ENCODE measurements at places on chromosomes 12 and 14.

DNA sequence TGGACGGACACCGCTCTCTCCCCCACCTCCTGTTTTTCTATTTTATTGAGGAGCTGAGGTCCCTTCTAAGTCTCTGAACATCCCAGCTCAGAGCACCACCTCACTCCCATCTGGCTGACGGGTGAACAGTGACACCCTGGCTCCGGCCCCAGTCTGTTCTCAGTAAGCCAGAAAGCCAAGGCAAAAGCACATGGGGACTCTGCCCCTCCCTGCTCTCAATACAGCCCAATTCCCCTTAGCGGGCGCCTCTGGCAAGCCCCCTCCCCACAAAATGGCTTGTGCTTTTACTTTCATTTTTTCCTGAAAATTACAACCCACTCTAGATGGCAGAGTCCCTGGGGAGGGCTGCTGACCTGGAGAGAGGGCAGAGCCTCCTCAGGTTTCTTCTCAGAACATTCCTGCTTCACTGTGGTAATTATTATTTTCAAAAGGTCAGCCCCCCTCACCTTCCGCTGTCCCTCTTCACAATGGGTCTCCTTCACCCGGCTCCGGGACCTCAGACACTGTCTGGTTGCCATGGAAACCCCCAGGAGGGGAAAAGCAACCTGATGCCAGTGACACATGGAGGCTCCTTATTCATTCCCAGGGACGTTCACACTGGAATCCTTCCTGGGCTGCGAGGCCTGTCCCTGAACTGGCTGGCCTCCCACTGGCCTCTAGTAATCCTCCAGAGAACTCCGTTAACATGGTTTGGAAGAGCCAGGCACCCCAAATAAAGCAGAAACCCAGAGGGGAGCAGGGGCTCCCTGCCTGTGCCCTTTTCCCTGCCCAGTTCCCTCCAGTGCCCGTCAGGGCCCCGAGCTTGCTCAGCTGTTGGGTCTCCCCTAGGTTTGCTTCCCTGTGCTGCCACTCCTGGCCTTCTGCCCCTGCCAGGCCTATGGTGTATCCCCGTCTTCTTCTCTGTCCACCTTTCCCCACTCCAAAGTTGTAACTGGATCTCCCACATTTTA lies 15.9 kb downstream of the COL2A1 start:
- no peak for ATAC-seq

DNA sequence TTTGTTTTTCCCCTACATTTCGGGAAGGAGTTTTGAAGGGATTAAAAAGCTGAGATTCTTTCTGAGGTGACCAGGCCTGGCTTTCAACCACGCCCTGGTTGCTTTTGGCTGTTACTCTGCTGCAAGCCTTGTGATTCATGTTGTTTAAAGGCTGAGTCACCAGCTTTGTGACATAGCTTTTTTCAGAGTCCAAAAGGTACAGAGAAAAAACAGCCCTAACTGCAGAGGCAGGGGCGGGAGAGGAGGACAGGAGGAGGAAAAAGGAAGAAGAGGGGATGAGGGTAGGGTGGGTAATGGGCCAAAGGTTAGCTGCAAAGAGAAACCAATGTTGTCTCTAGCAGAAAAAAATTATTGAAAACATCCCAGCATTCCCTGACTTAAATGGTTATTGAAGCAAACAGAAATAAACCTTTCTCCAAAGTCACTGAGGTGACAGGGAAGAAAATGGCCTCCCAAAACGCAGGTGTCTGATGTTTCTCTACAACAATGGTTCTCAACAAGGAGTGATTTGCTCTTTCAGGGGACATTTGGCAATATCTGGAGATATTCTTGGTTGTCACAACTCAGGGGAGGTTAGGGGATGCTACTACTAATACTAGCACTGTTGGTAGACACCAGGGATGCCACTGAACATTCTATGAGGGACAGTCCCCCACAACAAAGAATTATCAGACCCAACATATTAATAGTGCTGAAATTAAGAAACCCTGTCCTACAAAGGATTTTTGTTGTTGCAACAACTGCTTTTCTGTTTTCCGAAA lies 2.1 kb upstream of the UBC start:
- ATAC-seq, result no peak

- ATAC-seq, result no peak
These were observed 7.1 kb upstream of the VPS37B start for GRCh38 chr12:122902854-122903692.

GRCh38 chr14:26394150-26394810 lies 203.6 kb downstream of the NOVA1 start:
- ATAC-seq, result no peak

DNA sequence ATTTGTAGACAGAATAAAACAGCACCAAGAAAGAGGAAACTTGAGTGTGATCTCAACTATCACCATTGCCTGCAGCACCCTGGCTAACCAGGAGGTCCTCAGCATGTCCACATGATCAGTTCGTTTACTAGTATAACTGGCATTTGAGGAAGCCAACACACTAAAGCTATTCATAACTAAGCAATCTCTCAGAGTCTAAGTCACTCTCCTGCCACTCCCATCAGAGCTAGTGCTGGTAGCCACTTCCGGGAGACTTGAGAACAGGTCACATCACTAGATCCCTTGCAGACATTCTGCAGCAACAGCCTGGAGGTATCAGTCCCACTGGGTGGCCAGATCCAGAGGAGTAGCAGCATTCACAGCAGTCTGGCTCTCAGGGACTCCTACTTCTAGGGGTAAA lies 352.9 kb upstream of the OR4E1 start:
- no peak for ATAC-seq

GRCh38 chr14:22824711-22825359 lies 4.9 kb upstream of the MRPL52 start:
- ATAC-seq, result no peak

DNA sequence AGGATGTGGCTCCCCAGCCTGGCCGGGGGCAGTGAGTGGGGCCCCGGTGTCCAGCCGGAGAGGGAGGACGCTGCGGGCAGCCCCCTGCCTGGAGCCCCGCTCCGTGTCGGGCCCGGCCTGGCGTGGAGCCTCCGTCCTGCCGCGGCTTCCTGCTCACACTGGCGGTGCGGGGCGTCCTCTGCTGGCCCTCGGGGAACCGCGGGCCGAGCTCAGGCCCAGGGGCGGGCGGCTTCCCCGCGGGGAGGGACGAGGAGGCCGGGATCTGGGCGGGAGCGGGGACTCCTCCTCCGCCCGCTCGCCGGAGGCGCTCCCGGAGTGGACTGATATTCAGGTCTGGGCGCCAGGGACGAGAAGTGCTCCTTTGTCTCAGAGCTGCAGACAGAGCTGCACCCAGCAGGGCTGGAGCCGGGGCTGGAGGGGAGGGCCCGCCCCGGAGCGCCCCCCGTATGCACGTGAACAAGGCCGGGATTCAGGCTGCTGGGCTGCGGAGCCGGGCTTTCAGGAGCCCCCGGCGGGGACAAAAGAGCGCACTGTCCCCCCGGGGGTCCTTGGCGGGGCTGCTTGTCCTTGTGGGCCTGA lies 2.2 kb downstream of the MMP17 start:
- ATAC-seq, result peak; percentile 61

DNA sequence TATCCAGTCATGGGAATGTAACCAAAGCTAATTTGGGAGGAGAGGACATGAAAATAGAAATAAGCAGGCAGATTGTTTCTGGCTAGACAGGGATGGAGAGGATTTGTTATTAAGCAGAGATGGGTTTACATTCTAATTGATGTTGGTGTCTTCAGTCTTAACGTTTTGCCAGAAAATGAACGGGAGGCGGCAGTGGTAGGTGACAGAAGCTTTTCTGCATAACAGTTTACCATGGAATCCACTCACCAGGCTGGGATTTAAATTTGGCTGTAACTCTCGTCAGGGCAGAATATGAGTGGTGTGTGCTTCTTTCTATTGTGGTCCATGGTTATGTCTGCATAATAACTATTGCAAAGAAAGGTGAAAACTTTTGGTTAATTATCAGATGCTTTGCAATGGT lies 50.2 kb upstream of the OTX2 start:
- ATAC-seq, result no peak

- no peak for ATAC-seq
These were observed 149.7 kb upstream of the ARHGAP5 start for GRCh38 chr14:31927348-31927832.

DNA sequence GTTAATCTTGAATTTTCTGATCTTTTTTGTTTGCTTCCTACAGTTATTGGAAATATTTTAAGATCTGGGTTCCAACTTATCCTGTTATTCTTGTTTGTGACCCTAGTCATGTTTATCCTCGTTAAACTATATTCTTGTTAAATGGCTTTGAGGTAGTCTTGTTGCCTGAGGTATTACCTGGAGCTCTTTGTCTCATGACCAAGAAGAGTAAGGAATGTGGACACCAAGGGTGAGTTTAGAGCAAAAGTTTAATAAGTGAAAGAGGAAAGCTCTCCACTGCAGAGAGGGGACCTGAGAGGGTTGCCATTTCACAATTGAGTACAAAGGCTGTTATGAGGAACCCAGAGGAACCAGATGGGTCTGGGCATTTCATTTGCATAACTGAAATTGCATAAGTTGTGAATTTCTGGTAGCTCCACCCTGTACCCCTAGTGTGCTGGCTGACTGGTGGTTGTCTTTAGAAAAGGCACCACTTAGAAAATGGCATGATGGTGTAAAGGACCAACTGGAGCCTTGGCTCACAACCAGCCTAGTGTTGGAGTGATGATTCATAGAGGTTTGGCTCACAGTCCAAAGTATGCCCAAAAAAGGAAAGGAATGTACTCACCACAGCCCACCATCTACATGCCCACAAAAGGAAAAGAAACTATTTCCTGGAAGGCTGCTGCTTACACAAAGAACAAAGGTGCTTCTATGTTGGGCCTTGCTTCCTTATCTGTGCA lies 36.7 kb upstream of the RESF1 start:
- ATAC-seq, result no peak

DNA sequence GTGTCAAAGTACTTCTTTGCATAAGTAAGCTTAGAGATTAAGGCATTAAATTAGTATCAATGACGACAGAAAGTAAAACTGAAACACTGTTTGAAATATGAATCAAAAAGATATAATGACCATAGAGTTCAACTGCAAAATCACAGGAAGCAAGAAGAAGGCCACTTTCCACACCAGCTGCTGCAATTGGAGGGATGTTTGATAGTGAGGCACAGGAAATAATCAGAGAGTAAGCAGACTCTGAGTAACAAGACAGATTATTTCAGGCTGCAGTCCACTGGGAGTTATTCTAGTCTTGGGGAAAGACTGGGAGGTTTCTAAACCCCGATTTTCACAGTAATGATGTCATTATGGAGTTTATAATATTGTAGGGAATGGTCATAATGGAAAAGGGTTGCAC lies 12.9 kb downstream of the MDGA2 start:
- ATAC-seq, result no peak

GRCh38 chr14:105026033-105026785 lies 5.3 kb upstream of the CDCA4 start:
- peak; percentile 71 for ATAC-seq

Data from stimulated activated memory B cell treated with anti-CD40 and anti-IgM and Interleukin-4, amounts not matched to agents 10 μg/mL and 1 μg/mL and 100 μg/mL, for 72 hours (primary cell).